ENCODE measurements at places on chromosomes 1 and 21.

GRCh38 chr1:4684136-4684535 lies 29.7 kb downstream of the AJAP1 start:
- DNase-seq, result no peak

- no peak for DNase-seq
Observed at GRCh38 chr1:230153641-230154296, 86.7 kb downstream of the GALNT2 start.

DNA sequence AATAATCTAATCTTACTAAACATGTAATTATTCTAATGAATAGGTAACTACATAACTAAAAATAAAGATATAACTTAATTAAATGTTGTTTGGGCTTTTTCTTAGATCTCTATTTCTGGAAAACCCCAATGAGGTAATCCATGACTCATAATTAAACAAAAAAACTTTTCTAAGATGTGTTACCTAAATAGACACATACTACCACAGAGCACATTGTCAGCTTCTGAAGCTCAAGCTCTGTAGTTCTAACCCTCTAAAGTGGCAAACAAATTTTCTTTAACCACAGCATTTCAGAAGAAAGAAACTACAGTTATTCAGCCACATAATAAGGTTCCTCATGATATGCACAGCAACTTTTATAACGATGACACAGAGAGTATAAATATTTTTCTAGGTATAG lies 4.2 kb downstream of the OR6K3 start:
- no peak for DNase-seq

- DNase-seq, result no peak
Observed at GRCh38 chr1:153798468-153798780, 23.2 kb downstream of the SLC27A3 start.

- DNase-seq, result no peak
Observed at GRCh38 chr1:33031506-33031905, 5.2 kb downstream of the AK2 start.

DNA sequence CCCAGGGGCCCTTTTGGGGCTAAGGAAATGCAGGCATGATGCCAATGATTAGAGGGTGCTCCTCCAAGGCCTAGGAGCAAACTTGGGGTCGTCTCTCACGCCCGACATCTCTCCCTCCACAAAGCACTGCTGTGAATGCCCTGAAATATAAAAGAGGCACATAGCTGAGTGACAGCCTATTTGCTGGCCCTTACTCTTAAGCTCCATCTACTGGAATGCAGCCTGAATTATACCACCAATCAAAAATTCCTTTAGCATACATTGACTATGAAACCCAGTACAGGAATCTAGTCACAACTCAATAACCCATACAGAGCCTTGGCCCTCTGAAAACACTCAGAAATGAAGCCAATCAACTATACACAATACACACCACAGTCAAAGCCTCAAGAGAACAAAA lies 105.5 kb downstream of the LRIG2 start:
- DNase-seq, result no peak

Measured in non-pigmented ciliary epithelial cell (primary cell).